Upper lobe of left lung (tissue), 6 donors: ENCODE measurements at places on chromosomes 3 and 15. TPM values are rescaled to one million over a fixed set of nuclear protein-coding genes. Genes with fewer than 3 reads are reported as not detected.

ACKR2 gene
- not detected for total RNA-seq

GTF2E1 gene
- 16.4 TPM for total RNA-seq

ZIC1 gene
- not detected for total RNA-seq

EFCC1 gene
- 3.1 TPM for total RNA-seq

GOLGA6L4 gene
- 9.4 TPM for total RNA-seq

TGM4 gene
- total RNA-seq = not detected

DNAH12 gene
- total RNA-seq = 10.0 TPM

CELF6 gene
- 0.61 TPM for total RNA-seq

ZNF501 gene
- 3.1 TPM for total RNA-seq

SLC7A14 gene
- total RNA-seq = not detected

DNA sequence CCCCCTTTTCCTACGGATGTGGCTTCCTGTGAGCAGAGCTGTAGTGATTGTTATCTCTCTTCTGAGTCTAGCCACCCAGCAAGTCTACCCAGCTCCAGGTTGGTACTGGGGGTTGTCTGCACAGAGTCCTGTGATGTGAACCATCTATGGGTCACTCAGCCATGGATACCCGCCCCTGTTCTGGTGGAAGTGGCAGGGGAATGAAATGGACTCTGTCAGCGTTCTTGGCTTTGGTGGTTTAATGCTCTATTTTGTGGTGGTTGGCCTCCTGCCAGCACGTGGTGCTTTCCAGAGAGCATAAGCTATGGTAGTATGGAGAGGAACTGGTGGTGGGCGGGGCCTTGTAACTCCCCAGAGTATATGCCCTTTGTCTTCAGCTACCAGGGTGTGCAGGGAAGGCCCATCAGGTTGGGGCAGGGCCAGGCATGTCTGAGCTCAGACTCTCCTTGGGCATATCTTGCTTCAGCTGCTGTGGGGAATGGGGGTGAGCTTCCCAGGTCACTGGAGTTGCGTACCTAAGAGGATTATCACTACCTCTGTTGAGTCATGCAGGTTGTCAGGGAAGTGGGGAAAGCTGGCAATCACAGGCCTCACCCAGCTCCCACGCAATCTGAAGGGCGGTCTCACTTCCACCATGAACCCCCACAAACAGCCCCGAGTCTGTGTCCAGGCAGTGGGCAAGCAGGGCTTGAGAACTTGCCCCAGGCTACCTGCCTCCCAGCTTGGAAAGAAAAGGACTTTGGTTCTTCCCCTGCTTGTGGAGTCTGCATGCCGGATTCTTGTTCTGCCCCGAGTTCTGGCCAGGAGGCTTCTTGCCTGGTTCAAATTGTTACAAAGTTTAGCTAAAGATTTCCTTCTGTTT, 9.0 kb upstream of the ADGRG7 start:
- no peaks in the 10 kb centered on the region for H3K4me1 ChIP-seq
- DNase-seq = no peak

- no peaks in the 10 kb centered on the region for H3K4me1 ChIP-seq
- H3K27me3 ChIP-seq = no peaks in the 10 kb centered on the region
- no peak for DNase-seq
- no peak overlapping the region for H3K27ac ChIP-seq
- H3K4me3 ChIP-seq = no peak overlapping the region
- H3K36me3 ChIP-seq = no peaks in the 10 kb centered on the region
Observed at GRCh38 chr15:35912196-35912595, 366.2 kb upstream of the DPH6 start.

DNA sequence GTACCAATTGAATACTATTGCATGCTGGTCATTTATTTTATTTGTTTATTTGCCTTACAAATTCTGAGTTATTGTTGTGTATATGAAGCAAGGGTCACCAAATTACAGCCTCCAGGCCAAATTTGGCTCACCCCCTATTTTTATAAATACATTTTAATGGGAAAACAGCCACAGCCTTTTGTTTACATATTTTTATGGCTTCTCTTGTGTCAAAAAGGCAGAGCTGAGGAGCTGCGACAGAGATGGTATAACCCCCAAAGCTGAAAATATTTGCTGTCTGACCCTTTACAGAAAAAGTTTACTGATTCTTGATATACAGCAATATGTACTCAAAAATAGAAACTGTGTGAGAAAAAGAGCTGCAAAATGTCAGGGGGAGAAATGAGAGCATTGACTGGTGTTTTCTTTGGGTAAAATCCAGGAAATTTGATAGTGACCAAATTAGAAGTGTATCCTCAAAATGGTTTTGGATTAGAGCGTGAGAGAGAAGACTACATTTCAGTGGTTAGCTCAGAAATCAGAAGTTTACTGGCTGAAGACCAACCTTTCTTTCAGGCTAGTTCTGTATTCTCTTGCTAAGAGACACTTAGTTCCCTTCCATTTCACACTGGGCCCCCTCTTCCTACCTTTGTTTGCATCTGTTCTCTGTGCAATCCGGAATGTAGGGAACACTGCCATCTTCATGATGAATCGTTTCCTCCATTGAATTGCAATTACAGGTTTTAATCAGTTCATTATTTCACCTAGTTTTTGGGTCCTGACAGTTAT, 757.8 kb downstream of the AGBL1 start:
- H3K27ac ChIP-seq = no peak overlapping the region
- no peaks in the 10 kb centered on the region for H3K27me3 ChIP-seq
- no peaks in the 10 kb centered on the region for H3K36me3 ChIP-seq

DNA sequence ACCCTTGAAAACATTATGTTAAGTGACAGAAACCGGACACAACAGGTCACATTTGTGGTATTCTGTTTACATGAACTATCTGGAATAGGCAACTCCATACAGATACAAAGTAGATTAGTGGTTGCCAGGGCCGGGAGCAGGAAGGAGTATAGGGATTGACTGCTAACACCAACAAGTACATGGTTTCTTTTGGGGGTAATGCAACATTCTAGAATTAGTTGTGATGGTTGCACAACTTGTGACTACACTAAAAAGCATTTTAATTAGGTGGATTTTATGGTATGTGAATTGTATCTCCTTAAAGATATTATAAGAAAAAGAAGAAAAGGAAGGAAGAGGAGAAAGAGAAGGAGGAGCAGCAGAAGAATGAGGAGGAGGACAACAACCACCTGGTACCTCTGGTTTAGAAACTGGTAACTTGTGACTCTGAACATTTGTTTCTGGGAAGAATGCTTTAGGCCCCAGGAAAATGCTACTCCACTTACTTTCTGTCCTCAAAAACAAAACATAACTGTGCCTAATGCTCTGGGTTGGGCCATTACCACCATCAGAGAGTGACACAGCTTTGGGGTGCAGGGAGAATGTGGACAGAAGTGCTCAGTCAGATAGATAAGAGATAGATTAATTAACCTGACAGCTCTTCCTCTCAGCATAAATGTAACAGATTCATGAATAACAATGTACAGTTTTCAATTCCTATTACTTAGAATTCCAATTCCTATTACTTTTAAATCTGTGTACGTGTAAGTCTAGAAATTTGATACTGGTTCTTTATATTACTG, 20.3 kb downstream of the SETMAR start:
- H3K36me3 ChIP-seq = no peaks in the 10 kb centered on the region
- H3K27ac ChIP-seq = no peak overlapping the region
- peaks cover 6% of the 10 kb centered on the region for H3K4me1 ChIP-seq

DNA sequence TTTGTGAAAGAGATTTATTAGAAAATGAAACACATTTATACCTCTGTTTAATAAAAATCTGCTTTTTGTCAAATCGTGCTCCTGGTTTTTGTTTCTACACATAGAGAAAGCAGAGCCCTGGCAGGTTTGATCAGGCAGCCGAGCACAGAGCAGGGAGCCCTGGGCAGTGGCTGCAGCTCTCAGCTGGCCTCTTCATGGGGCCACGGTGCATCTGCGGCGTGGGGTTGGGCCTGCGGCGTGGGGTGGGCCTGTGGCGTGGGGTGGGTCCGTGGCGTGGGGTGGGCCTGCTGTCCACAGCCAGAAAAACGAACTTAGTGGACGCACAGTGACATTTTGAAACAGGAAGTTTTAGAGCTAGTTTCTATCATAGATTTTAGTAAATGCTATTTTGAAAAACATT, 10.6 kb downstream of the GOLGA6L2 start:
- no peak overlapping the region for H3K27ac ChIP-seq
- no peaks in the 10 kb centered on the region for H3K4me1 ChIP-seq
- H3K27me3 ChIP-seq = no peaks in the 10 kb centered on the region
- no peaks in the 10 kb centered on the region for H3K36me3 ChIP-seq
- no peak overlapping the region for H3K4me3 ChIP-seq

DNA sequence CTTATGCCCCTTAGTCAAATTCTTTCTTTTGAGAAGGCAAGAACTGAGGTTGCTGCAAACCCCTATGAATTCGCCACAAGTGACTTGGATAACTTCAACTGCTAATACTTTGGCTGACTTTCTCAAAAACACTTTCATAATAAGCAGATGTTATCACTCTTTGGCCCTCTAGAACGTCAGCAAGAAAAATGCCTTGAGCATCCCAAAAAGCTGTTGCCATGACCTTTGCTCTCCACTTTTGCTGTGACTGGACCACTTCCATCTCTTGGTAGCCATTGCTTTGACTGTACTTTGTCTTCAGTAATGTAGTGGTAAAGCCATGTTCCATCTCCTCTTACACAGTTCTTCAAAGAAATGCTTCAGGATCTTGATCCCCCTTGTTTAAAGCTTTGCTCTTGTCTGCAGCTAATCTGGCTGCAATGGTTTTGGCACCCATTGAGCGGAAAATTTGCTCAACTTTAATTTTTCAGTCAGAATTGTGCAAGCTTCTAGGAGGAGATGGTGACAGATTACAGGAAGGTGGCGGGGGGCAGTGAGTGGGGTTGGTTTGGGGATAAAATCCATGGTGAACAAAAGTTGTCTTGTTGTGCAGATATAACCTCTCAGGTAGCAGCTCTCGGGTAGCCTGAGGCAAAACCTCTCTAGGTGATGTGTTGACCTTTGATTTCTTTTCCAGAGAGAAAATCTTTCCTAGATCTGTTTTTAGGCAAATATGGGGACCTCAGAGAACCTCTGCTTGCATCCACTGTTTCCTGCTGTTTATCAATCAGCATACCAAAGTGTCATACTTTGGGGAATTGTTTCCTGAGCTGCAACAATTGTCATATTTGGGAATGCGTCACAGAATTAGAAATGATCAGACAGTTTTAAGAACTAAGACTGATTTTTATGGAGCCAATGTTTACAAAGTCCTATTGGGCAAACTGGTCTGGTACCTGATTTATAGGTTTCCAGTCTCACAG, 83.6 kb downstream of the CCR1 start:
- DNase-seq = no peak
- H3K4me1 ChIP-seq = peaks cover 7% of the 10 kb centered on the region
- H3K36me3 ChIP-seq = no peaks in the 10 kb centered on the region
- H3K27me3 ChIP-seq = no peaks in the 10 kb centered on the region

GRCh38 chr3:57696801-57697321, 4.0 kb upstream of the DENND6A start:
- no peak overlapping the region for H3K27ac ChIP-seq
- no peak for DNase-seq
- no peak overlapping the region for H3K4me3 ChIP-seq
- no peaks in the 10 kb centered on the region for H3K27me3 ChIP-seq

GRCh38 chr3:46334741-46335478, 19.0 kb upstream of the CCR2 start:
- no peak overlapping the region for H3K27ac ChIP-seq
- H3K4me3 ChIP-seq = no peak overlapping the region
- no peaks in the 10 kb centered on the region for H3K27me3 ChIP-seq
- DNase-seq = no peak
- no peaks in the 10 kb centered on the region for H3K36me3 ChIP-seq
- no peaks in the 10 kb centered on the region for H3K4me1 ChIP-seq

DNA sequence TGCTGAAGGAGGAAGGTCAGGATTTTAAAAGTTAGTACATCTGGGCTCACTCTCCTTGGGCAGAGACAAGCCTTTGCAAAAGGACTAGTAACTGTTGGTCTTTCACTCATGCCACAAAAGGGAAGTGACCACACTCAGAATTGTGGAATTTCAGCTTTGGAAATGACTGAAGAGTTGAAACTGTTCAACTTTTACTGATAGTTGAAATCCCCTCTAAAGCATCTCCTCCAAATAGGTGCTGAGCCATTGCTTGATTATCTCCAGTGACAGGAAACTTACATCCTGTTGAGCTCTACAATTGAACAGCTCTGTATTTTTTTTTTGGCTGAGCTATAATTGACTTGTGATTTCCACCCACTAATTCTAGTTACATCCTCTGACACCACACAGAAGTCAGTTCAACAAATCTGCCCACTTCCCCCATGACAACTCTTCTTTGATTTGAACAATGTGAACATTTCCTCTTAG, 254.8 kb upstream of the TPRG1 start:
- no peaks in the 10 kb centered on the region for H3K36me3 ChIP-seq
- H3K4me3 ChIP-seq = no peak overlapping the region
- no peak for DNase-seq
- H3K4me1 ChIP-seq = peaks cover 17% of the 10 kb centered on the region

DNA sequence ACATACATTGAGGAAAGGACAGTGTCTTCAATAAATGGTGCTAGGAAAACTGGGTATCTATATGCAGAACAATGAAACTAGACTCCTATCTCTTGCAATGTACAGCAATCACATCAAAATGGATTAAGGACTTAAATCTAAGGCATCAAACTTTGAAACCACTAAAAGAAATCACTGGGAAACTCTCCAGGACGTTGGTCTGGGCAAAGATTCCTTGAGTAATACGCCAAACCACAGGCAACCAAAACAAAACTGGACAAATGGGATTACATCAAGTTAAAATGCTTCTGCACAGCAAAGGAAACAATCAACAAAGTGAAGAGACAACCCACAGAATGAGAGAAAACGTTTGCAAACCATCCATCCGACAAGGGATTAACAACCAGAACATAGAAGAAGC, 14.5 kb downstream of the LAMP3 start:
- no peak for DNase-seq
- no peak overlapping the region for H3K27ac ChIP-seq
- H3K36me3 ChIP-seq = no peaks in the 10 kb centered on the region
- H3K4me3 ChIP-seq = no peak overlapping the region
- H3K4me1 ChIP-seq = no peaks in the 10 kb centered on the region
